Eye (tissue), 1 donor: ENCODE measurements at places on chromosomes 13 and 19.
A peak's percentile ranks its signal among the peaks of the same experiment; 100 is the strongest.

DNA sequence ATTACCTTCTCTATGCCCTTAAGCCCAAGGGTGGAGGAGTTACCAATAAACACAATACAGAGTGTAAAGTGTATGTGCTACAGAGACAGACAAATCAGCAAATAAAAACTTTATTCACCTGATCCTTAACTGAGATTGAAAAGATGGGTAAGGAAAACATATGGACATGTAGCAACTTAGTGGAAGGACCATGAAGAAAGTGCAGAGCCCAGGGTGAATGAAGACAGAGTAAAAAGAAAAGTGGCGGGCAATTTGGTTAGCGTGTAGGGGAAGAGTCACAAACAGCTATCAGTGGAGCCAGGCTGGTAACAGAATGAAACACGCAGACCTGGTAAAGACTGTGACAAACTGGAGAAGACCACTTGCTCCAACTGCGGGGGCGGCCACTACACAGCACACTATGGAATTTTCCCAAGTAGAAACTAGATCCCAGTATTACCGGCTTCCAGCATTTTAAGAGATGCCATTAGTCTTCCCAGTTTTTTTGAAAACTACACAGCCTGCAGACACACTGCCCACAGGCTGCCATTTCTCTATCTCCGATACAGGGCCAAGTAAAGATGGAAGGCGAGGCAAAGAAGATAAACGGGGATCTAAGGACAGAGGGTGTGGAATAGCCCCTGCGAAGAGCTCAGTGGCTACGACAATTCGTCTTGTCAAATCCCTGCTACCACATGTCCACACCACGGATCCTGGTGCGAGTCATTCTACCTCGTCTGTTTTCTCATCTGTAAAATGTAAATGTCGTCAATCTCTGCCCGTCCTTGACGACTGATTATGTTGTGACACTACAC is 1.2 kb downstream of the UQCRFS1 start:
- DNase-seq: peak; percentile 8

DNA sequence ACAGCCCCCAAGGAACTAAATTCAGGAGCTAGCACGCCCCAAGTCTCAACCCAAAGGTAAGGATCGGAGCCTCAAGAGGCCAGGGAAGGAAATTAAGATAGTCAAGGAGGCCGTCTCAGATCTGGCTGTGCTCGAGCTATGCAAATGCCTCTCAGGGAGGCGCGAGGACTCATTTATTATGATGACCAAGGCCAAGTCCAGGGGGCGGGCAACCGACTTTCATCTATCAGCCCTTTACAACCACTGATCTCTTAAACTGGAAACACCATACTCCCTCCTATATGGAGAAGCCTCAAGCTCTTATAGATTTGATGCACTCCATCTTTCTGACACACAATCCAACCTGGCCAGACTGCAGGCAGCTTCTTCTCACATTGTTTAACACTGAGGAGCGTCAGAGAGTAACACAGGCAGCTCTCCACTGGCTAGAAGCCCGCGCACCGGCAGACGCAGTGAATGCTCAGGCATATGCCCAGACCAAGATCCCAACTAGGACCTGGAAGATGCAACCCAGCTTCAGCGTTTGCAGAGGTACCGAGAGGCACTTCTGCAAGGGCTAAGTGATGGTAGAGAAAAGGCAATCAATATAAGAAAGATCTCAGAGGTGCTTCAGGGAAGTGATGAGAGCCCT is 9.6 kb upstream of the SLC15A1 start:
- DNase-seq: no peak

DNA sequence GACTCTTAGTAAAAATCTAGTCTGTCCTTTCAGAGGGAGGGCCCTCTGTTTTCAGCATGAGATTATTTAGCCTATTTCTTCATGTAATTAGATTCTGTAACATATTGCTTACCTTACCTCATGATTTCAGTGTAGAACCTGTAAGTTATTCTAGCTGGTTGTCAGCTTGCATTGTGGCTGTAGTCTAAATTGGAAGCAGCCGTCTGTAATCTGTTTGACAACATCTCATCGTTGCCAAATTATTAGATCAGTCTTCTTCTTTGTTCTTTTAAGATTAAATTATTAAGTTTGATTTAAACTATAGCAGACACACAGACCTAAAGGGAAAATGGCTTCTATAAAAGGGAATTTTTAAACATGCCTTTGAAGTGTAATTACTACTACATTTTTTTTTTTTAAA is 34.8 kb downstream of the SLAIN1 start:
- no peak for DNase-seq

DNA sequence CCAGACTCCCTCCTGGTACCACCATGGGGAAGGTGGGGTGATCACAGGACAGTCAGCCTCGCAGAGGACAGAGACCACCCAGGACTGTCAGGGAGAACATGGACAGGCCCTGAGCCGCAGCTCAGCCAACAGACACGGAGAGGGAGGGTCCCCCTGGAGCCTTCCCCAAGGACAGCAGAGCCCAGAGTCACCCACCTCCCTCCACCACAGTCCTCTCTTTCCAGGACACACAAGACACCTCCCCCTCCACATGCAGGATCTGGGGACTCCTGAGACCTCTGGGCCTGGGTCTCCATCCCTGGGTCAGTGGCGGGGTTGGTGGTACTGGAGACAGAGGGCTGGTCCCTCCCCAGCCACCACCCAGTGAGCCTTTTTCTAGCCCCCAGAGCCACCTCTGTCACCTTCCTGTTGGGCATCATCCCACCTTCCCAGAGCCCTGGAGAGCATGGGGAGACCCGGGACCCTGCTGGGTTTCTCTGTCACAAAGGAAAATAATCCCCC is 505 bp upstream of the CEACAM5 start:
- DNase-seq: no peak

GRCh38 chr19:32631381-32631780 is 43.6 kb downstream of the ANKRD27 start:
- DNase-seq: no peak
